ENCODE measurements at places on chromosomes 2 and 18.

DNA sequence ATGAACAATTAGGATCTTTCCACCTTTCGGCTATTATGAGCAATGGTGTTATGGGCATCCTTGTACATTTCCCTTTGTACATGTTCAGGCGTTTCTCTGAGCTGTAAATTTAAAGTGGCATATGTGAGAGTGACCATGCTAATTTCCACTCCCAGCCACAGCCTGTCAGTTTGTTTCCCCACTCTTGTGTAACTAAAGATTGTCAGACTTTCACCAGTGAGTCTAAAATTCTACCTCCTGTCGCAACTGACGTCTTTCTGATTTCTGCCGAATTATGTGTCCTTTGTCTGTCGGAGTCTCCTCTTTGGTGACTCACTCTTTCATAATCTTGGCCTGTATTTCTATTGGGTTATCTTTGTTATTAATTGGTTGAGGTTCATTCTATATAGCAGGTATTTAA is 50.7 kb downstream of the TRAPPC12 start:
- no peak for DNase-seq

GRCh38 chr2:65595630-65596029 is 163.2 kb upstream of the SPRED2 start:
- DNase-seq, result no peak

DNA sequence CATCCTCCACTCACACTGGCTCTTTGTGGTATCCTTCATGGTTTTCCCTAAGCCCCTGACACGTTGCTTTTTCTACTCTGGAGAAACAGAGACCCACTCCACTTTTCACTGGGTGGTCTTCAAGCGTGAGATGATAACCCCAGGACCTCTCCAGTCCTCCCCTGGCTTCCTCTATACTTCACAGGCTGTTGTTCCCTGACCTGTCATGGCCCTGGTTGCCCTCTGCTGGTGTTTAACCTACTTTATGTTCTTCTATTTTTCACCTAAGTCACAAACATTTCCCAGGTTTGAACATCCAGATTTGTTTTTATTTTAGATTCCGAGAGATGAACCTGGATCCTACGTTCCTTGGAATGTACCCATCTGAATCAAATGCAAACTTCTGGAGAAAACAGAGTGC is 84.5 kb downstream of the AOX1 start:
- DNase-seq, result no peak

- no peak for DNase-seq
Measured at GRCh38 chr2:199456383-199457146, 1.2 kb downstream of the SATB2 start.

DNA sequence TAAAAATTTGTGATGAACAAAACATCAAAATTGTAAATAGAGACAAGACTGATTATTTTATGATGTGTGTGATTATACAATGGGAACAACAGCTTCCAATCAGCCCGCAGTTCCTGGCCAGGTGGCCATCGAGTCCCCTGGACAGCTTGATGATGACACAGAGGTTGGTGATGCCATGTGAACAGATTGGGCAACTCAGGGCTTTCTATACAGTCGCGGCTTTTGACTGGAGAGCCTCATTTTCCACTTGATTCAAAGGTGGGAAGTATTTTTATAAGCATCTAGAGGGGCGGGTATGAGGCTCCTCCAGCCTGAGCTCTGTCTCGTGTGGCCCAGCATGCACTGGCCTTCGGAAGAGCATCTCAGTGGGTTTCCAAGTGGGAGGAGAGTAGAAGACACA is 14.9 kb upstream of the HPCAL1 start:
- no peak for DNase-seq

- DNase-seq, result no peak
Measured at GRCh38 chr18:60411715-60412114, 39.1 kb upstream of the MC4R start.

GRCh38 chr2:197927994-197928393 is 123.6 kb downstream of the PLCL1 start:
- DNase-seq, result no peak

DNA sequence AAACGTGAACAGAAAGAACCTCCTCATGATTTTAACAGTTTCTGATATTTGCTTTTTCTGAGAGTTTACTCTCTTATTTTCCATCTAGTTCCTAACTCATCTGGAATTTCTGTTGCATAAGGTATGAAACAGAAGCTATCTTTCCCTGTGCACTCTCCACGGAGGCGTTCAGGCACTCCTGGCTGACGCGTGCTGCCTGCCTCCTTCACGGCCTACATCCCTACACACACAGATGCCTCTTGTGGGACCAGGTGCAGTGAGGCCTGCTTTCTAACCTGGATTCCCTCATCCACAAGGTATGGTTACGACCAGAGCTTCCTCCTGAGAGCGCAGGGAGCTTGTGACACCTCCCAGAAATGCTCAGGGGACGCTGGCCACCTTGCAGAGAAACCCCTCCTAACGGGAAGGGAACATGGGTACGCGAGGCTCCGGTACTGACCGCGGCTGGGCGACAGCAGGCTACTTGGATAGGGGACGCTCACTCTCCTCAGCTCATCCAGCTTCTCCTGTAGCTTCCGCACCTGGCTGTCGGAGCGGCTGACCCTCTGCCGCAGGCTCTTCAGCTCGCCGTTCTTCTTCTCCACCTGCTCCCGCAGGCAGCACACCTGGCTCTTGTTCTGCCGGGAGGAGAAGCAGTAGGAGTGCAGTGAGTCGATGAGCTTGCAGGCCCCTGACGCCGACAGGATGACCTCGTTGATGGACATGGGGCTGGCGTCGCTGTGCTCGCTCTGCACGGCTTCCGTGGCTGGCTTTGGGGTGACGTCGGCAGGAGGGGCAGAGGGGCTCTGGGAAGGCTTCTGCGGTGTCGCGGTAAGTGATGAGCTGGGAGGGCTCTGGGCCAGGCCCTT is 4.3 kb downstream of the THAP4 start:
- no peak for DNase-seq

DNA sequence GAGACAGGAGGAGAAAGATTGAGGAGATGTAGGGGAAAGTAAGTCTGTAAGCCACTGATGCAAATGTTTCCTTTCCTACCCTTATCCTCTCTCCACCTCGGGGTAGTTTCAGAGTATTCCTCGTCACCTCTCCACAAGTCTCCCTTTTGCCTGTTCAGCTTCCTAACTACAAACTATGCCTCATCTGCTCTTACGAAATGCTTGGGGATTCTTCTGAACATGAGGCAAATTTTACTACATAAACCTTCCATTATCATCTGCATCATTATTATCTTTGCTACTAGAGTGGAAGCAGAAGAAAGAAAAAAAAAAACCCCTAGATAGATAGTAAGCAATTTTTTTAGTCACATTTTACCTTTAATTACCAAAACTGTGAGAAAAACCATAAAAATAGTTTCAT is 43.1 kb upstream of the CWC22 start:
- DNase-seq, result no peak

DNA sequence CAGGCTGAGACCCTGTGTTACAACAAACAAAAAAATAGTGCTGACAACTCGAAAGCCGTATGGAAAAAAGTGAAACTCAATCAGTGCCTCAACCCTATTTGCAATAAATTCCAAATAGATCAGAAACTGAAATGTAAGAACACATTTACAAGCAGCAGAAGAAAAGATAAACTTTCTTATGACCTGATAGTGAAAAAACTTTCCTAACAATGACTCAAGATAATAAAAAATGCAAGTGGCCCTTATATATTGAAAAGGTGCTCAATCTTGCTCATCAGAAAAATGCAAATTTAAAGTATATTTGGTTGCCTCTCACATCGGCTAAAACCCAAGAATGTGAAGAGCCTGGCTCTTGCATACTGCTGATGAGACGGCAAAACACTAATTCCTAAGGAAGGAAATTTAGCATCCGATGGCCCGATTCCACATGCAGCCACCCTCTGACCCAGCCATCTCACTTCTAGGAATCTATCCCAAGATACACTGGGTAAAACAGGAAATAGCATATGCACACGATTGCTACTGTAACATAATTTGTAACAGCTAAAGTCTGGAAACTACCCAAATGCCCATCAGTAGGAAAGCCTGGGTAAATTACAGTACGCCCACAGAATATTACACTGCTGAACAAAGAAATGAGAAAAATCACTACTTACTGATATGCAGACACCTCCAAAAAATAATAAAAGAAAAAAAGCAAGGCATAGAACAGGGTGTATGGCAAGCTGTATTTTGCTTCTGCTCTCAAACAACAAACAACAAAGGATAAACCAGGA is 56.8 kb downstream of the HDLBP start:
- no peak for DNase-seq

GRCh38 chr2:65786007-65786717 is 353.8 kb upstream of the SPRED2 start:
- no peak for DNase-seq

- no peak for DNase-seq
Measured at GRCh38 chr2:220544049-220544448, 916.6 kb downstream of the SLC4A3 start.

DNA sequence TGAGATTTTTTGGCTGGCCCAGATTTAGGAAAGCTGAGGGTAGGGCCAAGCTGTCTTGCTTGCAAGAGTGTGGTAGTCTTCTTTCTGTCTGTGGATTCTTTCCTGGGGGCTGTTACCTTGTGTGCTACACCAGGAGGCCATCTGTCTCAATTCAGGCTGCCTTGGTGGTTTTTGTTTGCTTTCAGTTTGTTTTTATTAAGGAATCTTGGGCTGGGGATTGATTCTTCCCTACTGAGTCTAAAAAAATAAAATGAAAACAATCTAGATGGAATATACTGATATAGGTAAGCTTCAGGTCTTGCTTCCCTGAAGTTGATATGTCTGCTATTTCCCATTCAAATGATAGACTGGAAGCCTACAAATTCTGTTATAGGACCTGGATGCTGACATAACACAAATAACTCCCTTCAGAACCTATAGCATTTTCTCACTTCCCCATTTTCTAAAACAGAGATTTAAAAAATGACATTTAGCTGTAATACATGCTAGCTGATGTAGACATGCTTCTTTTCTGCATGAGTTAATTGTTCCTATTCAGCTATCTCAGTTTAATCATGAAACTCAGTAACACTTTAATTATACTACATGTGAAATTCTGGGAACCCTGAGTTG is 5.3 kb downstream of the LHCGR start:
- no peak for DNase-seq

GRCh38 chr2:166307326-166307725 is 68.4 kb downstream of the SCN9A start:
- DNase-seq, result no peak

- DNase-seq, result no peak
Measured at GRCh38 chr2:136407952-136408318, 290.0 kb upstream of the CXCR4 start.

- no peak for DNase-seq
Measured at GRCh38 chr2:1512321-1513289, 99.3 kb downstream of the TPO start.

GRCh38 chr2:240295256-240296103 is 140.0 kb upstream of the GPC1 start:
- no peak for DNase-seq

DNA sequence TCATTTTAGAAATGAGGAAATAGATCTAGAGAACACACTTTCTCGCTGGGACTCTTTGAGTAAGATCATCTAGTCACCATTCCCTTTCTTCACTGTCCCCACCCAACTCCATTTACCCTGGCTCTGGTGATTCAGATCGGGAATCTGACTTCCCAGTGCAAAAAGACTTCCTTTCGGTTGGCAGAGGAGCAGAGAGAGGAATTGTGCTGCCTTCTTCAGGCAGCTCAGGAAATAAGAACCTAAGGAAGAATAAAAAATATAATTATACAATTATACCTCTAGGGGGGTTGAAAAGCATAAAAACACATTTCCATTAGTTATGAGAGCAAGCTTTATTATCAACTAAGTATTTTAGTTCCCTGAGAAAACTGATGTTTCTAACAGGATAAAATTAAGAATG is 9.3 kb upstream of the MPP4 start:
- DNase-seq, result no peak

DNA sequence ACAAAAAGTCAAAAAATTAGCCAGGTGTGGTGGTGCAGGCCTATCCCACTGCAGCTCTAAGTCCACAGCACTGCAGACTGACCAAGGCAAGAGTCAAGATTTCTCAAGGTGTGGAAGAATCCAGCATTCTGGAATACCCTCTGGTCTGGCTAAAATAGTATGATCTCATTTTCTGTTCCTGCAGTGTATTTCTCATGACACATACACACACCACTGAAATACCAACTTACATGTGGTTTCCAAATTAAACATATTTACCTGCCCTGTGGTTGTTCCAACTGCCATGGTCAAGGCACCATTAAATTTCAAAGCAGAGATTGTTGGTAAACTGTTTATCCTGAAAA is 30.9 kb downstream of the NOL10 start:
- DNase-seq, result no peak

GRCh38 chr2:12618576-12618975 is 98.2 kb upstream of the TRIB2 start:
- DNase-seq, result no peak

DNA sequence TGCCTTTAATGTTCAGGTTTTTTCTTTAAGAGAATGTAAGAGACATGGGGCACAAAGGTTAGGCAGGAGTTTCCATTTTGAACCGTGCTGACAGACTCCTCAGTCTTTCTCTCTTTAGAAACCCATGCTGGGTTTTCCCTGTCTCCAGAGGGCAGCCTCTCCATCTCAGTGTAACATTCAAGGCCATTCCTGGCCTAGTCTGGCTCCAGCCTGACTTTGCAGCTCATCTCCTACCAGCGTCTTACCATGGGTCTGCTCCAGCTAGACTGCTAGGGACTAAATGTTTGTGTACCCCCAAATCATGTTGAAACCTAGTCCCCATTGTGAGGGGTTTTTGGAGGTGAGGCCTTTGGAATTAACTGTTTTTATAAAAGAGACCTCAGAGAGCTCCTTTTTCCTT is 9.8 kb upstream of the CLIP4 start:
- no peak for DNase-seq

DNA sequence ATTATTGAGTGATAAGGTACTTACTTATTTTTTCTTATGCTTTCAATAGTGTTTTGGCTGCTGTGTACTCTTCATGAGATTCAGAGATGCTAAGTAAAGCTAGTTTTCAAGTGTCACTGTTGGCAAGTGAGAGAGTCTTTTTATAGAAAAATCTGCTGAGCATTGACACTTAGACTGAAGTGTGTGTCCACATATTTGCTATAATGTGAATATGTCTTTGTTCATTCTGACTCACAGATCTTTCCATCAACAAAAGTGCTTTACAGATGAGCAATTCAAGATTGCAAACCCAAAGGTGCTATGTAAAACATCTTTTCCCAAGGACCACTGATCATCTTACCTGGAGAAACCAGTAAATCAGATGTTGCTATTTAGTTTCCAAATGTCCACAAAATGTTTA is 410.6 kb upstream of the FIGN start:
- DNase-seq, result no peak

DNA sequence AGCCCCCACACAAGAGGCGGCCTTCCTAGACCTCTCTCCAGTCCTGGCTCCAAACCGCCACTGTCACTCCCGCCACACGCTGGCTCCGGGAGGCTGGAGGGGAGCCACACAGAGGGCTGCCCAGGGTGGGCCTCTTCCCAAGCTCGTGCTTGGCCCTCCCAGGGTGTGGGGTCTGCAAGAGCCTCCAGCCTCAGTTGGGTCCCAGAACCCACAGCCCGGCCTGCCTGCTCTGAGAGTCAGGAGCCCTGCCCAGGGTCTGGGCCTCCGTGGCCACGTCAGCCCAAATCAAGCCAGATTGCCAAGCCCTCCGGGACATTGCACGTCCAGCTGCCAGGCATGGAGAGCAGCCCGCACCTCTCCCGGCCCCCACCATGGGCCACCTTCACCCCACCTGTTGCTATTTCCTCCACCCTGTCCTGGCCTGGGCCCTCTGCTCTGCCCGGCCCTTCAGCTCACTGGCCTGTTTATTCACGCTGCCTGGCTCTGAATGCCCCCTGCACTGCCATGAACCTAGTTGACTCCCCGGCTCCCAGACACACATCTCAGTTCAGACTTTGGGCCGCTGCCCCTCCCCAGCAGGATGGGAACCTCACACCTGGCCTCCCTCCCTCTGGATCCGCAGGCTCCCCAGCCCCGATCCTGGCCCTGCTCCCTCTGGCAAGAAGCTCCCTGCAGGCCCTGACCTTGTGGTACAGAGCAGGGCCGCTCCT is 61.0 kb downstream of the BIN1 start:
- no peak for DNase-seq

All from CD4-positive, alpha-beta T cell treated with Interleukin-6 for 4 hours (primary cell).